Neural crest cell (in vitro differentiated cells): ENCODE measurements at places on chromosomes 12 and 14.

DNA sequence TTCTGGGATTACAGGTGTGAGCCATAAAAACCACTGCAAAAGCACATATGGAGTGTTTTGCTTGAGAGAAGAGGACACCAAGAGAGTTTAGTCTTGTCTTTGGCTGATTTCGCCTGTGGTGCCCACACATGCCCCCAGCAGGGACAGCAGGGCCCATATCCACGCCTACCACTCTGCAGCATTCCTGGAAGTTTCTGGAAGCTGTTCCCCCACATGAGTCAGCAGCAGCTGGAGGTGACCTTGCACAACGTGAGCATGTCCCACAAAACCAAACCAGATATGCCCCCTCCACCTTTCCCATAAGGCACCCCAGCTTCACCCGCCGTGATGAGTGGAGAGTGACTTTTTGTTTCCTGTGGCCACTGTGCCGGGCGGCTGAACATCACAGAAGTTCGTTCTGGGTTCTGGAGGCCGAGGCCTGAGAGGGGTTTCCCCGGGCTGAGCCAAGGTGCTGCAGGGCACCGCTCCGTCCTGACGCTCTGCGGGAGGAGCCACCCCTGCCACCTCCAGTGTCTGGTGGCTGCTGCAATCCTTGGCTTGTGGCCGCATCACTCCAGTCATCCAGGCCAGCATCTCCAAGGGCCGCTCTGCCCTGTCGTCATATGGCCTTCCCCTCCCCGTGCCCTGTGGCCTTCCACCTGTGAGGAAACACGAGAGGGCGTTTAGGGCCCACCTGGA lies 4.7 kb downstream of the ASPG start:
- DNase-seq = no peak
- no peak overlapping the region for H3K4me3 ChIP-seq
- peaks cover 3% of the 10 kb centered on the region for H3K4me1 ChIP-seq
- H3K27me3 ChIP-seq = no peaks in the 10 kb centered on the region

- no peaks in the 10 kb centered on the region for H3K4me1 ChIP-seq
- H3K4me3 ChIP-seq = no peak overlapping the region
- DNase-seq = no peak
- H3K27ac ChIP-seq = no peak overlapping the region
- no peaks in the 10 kb centered on the region for H3K27me3 ChIP-seq
These were observed 118.3 kb downstream of the CCER1 start for GRCh38 chr12:90836689-90837088.

GRCh38 chr14:22448905-22449599 lies 140.0 kb downstream of the DAD1 start:
- peak overlapping the region; percentile 75 for H3K27ac ChIP-seq
- H3K27me3 ChIP-seq = peaks cover 2% of the 10 kb centered on the region
- H3K4me3 ChIP-seq = no peak overlapping the region
- H3K4me1 ChIP-seq = peaks cover 14% of the 10 kb centered on the region
- no peaks in the 10 kb centered on the region for H3K36me3 ChIP-seq
- no peak for DNase-seq

DNA sequence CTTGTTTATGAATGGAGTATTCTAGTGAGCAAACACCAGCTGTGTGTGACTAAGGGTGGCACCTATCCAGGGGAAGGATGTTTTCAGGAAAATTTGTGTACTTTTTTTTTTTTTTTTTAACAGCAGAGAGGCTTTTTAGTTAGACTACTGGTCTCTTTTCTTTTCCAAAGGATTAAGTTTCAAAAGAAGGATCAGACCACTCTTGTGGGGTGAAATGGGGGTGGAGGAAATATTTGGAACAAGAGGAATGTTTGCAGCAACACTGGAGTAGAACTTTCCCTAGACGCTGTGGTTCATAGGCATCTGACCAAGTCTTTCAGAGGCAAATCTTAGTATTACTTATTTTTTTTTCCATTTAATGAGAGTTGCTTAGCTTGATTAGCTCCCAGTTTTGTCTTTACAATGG lies 21.1 kb downstream of the NUBPL start:
- no peak overlapping the region for H3K27ac ChIP-seq
- H3K27me3 ChIP-seq = no peaks in the 10 kb centered on the region
- no peaks in the 10 kb centered on the region for H3K36me3 ChIP-seq
- no peak overlapping the region for H3K4me3 ChIP-seq

DNA sequence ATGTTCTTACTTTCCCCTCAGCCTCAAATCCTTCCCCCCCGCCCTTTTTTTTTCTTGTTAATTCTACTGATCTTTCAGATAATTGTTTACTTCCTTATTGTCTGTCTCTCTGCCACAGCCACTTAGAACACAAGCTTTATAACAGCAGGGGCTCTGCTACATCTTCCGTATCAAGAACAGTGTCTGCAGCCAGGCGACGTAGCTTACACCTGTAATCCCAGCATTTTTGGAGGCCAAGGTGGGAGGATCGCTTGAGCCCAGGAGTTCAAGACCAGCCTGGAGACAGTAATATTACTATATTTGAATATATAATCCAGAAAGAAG lies 5.4 kb downstream of the SOS2 start:
- peak overlapping the region; percentile 69 for H3K4me3 ChIP-seq
- peaks cover 16% of the 10 kb centered on the region for H3K36me3 ChIP-seq
- no peak overlapping the region for H3K27ac ChIP-seq
- peaks cover 47% of the 10 kb centered on the region for H3K4me1 ChIP-seq

GRCh38 chr12:30732954-30733637 lies 21.7 kb downstream of the CAPRIN2 start:
- peak overlapping the region; percentile 77 for H3K27ac ChIP-seq
- no peak for DNase-seq
- no peaks in the 10 kb centered on the region for H3K27me3 ChIP-seq
- H3K36me3 ChIP-seq = peaks cover 16% of the 10 kb centered on the region
- peak overlapping the region; percentile 4 for H3K4me3 ChIP-seq
- H3K4me1 ChIP-seq = peaks cover 55% of the 10 kb centered on the region
